Large intestine (tissue), 12 donors: ENCODE measurements at places on chromosomes 7 and 10. TPM values are rescaled to one million over a fixed set of nuclear protein-coding genes. Genes with fewer than 3 reads are reported as not detected.

DNA sequence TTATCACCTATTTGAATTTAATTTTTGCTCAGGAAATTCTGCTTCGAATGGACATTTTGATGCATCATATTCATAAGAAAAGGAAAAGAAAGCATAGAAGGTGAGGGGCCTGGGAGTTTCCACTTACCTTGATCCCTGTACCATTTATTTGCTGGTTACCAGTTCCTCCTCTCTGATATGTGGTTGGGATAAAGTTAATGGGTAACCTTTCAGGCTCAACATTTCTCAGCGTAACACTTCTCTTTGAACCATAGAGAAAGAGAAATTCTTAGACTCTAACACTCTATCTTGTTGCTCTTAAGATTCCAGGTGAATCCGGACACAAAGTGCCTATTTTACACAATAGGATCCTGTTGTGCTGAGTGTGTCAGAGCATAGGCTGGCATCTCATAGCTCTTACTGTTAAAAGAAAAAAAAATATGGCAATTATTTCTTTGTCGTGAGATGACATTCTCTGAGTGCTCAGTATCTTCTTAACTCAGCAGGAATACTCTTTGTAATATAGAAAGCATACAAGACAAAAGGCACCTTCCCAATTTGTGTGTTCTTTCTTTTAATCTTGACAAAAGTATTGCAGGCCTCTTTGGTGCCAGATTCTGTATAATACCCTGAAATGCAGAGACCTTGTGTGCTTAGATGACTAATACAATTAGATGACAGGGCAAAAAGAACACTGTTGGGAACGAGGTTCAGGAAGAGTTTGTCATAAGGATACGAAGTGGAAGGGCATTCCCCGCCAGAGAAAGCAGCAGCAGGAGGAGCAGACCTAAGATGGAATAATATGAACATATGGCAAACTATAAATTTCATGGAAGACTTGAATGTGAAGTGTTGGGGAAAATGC is 689.6 kb downstream of the NRG3 start:
- DNase-seq = no peak

BTBD16 gene
- polyA plus RNA-seq = 0.79 TPM

CTNNA3 gene
- 2.3 TPM for polyA plus RNA-seq

GRCh38 chr7:106317971-106318370 is 33.2 kb upstream of the NAMPT start:
- DNase-seq = no peak

FOXL3 gene
- polyA plus RNA-seq = 0.09 TPM

GRCh38 chr10:11003679-11004078 is 14.0 kb upstream of the CELF2 start:
- DNase-seq = no peak

DNA sequence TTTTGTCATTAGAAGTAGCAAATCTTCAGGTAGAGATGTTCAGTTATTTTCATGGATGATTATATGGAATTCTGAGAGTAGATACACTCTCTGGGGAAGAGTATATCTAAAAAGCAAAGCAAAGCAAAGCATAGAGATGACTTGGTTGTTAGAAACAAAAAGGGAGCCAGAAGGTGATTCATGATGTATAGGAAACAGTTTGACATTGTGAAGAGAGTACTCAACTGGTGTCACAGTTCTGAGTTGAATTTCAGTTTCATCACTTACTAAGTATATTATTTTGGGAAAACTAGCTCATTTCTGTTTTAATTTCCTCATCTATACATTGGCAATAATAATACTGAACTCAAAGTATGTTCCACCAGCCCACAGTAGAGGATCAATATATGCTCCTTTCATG is 86.8 kb downstream of the SEMA3C start:
- no peak for DNase-seq

PGAM1 gene
- 138 TPM for polyA plus RNA-seq
